ENCODE measurements at places on chromosomes 7 and 10. TPM values are rescaled to one million over a fixed set of nuclear protein-coding genes. Genes with fewer than 3 reads are reported as not detected.

DNA sequence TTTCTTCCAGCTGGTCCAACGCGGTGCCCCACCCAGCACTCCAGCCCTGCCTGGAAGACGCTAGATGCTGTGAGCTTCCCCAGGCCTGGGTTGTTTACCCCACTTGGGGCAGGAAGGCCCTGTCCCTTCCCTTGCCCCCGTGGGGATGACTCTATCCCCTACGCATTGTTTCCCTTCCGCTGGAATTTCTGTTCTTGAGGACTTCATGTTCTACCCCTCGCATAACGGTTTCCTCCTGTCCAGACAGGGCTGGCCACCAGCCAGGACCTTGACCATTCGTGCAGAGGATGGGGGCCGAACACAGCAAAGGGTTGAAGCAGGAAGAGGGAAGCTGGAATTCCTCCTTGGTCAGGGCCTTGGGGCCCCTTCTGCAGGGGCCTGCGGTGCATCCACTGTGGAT is 14.7 kb upstream of the SERPINE1 start:
- no peak overlapping the region for H3K27ac ChIP-seq
- no peaks in the 10 kb centered on the region for H3K27me3 ChIP-seq
- H3K4me3 ChIP-seq: no peak overlapping the region
- no peaks in the 10 kb centered on the region for H3K36me3 ChIP-seq
- no peaks in the 10 kb centered on the region for H3K4me1 ChIP-seq

DNA sequence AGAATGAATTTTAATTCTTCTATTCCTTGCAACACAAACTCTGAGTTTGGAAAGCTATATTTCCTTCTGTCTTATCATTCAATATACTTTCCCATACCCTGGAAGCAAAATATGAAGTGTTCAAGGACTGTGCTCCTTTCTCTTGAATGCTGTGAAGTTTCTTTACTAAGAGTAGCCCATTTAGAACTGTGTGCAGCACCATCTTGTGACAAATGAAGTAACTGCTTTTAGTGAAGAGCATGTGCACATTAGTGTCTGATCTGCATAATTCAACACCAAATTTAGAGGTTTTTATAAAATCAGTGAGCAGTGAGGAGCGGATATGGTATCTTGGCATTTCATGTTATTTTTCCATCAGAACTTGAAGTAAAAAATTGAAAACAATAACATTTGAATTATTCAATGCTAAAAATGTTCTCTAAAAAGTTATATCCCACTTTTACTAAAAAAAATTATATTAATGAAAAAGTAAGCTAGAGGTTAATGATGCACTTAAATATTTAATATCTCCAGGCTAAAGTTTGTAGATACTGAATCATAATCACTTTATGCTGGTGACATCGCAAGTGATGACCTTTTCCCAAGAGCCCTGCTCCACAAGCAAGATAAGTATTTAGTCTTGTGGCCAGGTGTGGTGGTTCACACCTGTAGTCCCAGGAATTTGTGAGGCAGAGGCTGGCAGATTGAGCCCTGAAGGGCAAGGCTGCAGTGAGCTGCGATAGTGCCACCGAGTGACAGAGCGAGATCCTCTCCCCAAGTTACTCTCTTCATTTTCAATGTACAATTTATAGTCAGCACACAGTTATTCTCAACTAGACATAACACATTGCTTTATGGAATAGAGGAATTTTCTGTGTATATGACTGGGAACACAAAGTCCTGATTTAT is 108.8 kb upstream of the PCLO start:
- no peak overlapping the region for H3K4me3 ChIP-seq
- no peaks in the 10 kb centered on the region for H3K36me3 ChIP-seq
- H3K27ac ChIP-seq: no peak overlapping the region
- H3K4me1 ChIP-seq: no peaks in the 10 kb centered on the region
- peak; percentile 61 for DNase-seq

DNA sequence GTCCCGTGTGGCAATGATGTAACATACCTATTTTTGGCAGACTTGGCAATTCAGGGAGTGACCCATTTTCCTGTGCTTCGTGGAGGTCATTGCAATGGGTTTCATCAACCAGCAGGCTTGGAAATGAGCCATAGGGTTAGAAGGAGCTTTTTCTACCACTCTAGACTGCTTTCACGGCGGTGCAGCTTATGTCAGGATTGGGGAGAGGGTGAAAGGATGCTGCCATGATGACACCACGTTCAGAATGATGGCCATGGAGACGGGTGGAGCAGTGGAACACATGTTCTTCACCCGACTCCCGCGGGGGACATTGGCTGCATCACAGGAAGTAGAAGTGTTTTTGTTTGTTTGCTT is 220.2 kb downstream of the EMX2 start:
- H3K4me3 ChIP-seq: no peak overlapping the region
- DNase-seq: no peak
- no peak overlapping the region for H3K27ac ChIP-seq
- H3K4me1 ChIP-seq: no peaks in the 10 kb centered on the region
- no peaks in the 10 kb centered on the region for H3K36me3 ChIP-seq

DNA sequence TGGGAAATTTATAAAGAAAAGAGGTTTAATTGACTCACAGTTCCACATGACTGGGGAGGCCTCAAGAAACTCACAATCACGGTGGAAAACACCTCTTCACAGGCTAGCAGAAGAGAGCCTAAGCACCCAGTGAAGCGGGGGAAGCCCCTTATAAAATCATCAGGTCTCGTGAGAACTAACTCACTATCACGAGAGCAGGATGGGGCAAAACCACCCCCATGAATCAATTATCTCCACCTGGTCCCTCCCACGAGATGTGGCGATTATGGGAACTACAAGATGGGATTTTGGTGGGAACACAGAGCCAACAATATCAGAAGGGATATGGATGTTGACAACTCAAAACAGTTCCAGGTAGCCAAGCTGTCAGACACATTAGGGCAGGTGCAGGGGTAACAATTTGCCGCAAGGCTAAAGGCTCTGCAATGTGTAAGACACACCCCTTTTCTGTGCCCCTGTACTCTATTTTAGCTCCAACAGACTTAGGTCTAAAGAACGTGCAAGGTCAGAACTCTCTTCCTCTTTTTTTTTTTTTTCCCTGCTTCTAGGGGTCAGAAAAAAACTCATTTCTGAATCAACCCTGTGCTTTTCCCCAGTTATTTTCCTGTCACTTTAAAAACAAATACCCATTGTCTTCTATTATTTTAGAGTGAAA is 30.7 kb upstream of the RBM20 start:
- no peak overlapping the region for H3K4me3 ChIP-seq
- no peak overlapping the region for H3K27ac ChIP-seq
- H3K36me3 ChIP-seq: no peaks in the 10 kb centered on the region
- H3K4me1 ChIP-seq: peaks cover 1% of the 10 kb centered on the region
- no peaks in the 10 kb centered on the region for H3K27me3 ChIP-seq

DNA sequence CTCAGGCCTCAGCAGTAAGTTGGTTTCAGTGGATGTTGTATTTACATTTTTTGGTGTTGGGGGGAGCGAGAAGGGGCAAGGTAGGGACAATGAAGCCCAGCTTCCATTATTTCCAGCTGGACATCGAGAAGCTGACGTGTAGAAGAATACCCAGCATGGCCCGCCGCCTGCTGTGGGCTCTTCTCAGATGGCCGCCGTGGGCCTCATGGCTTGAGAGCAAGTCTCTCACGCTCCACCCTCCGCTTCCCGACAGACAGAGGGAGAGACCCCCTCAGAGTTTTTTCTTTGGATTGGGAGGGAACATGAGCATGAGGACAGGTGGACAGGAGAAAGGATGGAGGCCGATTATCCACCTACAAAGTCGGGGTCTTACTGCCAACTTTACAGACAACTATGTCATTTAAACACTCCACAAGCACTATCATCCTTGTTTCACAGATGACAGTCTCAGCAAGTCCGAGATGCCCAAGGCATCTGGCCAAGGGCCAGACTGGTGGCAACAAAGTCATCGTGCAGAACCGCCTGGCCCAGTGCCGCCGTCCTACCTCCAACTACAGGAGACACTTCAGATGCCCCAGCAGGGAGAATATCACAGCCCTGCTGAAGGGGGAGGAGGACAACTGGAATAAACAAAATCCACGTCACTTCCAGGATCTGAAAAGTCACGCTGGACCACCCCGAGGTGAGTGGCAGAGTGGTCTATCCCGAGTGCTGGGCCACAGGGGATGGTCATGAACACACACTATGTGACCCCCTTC is 195.9 kb downstream of the DIP2C start:
- H3K4me3 ChIP-seq: no peak overlapping the region
- DNase-seq: no peak
- no peaks in the 10 kb centered on the region for H3K27me3 ChIP-seq
- no peaks in the 10 kb centered on the region for H3K36me3 ChIP-seq

- H3K4me1 ChIP-seq: no peaks in the 10 kb centered on the region
- H3K27ac ChIP-seq: no peak overlapping the region
- H3K4me3 ChIP-seq: no peak overlapping the region
- peaks cover 14% of the 10 kb centered on the region for H3K27me3 ChIP-seq
- H3K36me3 ChIP-seq: no peaks in the 10 kb centered on the region
- DNase-seq: no peak
These were observed 103.7 kb downstream of the DNAJB6 start for GRCh38 chr7:157440346-157441022.

DNA sequence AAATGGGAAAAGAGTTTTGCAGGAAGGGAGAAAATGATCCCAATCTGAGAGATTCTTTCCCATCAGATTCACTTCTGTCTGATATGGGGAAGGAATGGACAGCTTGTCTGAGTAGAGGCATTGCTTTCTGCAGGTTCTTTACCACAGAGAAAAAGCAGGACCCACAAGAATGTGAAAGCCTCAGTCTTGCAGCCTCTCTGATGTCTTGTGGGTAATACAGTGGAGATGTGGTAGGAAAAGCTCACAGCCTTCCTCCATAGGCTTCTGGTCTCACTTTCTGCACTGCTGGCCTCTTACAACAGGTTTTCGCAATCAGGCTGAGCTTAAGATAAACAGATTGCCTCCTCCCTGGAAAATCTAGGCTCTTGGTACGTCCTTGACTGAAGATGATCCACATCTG is 551 bp downstream of the IFIT1 start:
- H3K27me3 ChIP-seq: no peaks in the 10 kb centered on the region
- H3K4me3 ChIP-seq: peak overlapping the region; percentile 59
- H3K36me3 ChIP-seq: no peaks in the 10 kb centered on the region
- peak overlapping the region; percentile 85 for H3K27ac ChIP-seq
- H3K4me1 ChIP-seq: peaks cover 15% of the 10 kb centered on the region
- DNase-seq: no peak

- peak within 1 kb of the TSS; percentile 86 for H3K27ac ChIP-seq
- peak; percentile 94 for DNase-seq
- peak within 1 kb of the TSS; percentile 51 for H3K4me3 ChIP-seq
- peaks cover 7% of the 10 kb centered on the region for H3K4me1 ChIP-seq
- no peaks in the 10 kb centered on the region for H3K27me3 ChIP-seq
- no peaks in the 10 kb centered on the region for H3K36me3 ChIP-seq
These were observed at the start of gene LRRD1 for GRCh38 chr7:92178928-92179924. TSS of gene LRRD1 (minus strand) at chr7:92179142. CDS start at chr7:92165202, 13,940 bp downstream.

- H3K36me3 ChIP-seq: no peaks in the 10 kb centered on the region
- H3K27me3 ChIP-seq: no peaks in the 10 kb centered on the region
- H3K4me1 ChIP-seq: no peaks in the 10 kb centered on the region
- H3K4me3 ChIP-seq: no peak overlapping the region
- H3K27ac ChIP-seq: no peak overlapping the region
- DNase-seq: no peak
These were observed 1198.5 kb upstream of the SORCS1 start for GRCh38 chr10:108362961-108363360.

GRCh38 chr7:45924283-45924682 is 3.2 kb upstream of the IGFBP3 start:
- no peaks in the 10 kb centered on the region for H3K36me3 ChIP-seq
- no peak overlapping the region for H3K27ac ChIP-seq
- DNase-seq: no peak
- peaks cover 35% of the 10 kb centered on the region for H3K4me1 ChIP-seq

DNA sequence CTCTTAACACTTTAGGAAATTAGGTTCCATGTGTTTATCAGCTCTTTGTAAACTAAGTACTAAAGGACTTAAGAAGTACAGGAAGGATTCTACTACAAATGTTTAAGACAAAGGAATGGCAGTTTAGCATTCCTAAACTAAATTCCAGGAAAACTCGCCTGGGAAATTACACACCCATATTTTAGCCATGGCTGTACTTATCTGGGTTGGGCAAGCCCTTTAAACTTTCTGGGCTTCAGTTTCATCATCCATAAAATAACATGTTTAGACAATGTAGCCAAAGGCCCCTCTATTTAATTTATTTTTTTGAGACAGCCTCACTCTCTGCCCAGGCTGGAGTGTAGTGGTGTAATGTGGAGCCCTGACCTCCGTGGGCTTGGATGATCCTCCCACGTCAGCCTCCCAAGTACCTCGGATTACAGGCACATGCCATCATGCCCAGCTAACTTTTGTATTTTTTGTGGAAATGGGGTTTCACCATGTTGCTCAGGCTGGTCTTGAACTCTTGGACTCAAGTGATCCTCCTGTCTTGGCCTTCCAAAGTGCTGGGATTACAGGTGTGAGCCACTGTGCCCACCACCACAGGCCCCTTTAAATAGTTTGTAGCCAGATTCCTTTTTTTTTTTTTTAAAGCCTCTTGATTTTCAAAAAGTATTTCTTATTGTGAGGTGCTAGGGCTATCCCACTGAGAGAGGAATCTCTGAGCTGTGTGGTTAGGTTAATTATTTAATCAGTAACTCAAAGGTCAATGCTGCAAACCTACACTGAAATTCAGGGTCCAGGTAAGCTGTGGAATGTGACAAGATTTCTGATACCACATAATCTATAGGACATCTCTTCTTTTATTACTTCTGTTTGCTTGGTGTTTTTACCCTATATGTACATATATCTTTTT is 32.1 kb downstream of the TMEM60 start:
- peak overlapping the region; percentile 28 for H3K27ac ChIP-seq
- H3K4me3 ChIP-seq: no peak overlapping the region
- DNase-seq: peak; percentile 26
- peaks cover 37% of the 10 kb centered on the region for H3K36me3 ChIP-seq
- no peaks in the 10 kb centered on the region for H3K27me3 ChIP-seq

DNA sequence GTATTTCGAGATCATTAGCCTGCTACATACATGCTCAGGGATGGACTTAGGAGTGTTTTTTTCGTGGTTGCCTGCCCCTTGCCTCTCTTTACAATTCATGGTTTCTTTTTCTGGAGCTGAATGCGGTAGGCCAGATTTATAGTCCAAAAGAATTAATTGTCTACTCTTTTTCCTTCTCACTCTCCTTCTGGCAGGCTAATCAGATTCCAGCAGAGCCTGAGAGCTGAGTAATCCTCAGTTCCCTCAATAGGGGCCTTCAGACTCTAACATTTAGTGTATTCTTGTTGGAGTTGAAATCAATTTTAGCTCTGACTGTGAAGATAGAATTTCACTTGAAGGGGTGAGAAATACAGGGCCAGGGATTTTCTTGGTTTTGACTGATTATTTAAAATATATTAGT is 16.4 kb downstream of the SORCS3 start:
- no peak overlapping the region for H3K27ac ChIP-seq
- no peaks in the 10 kb centered on the region for H3K27me3 ChIP-seq
- no peaks in the 10 kb centered on the region for H3K4me1 ChIP-seq
- DNase-seq: no peak
- H3K4me3 ChIP-seq: no peak overlapping the region

Gene SH2B2
- not detected for total RNA-seq

Gene FGFBP3
- 1.5 TPM for total RNA-seq

Gene RET
- total RNA-seq: 9.8 TPM

Gene GTF2IRD2
- total RNA-seq: 144 TPM

Gene NOLC1
- total RNA-seq: 73.7 TPM

Gene LFNG
- 19.5 TPM for total RNA-seq
